IPS-NIHi11 (cell line): ENCODE measurements at places on chromosomes 12 and 14.

GRCh38 chr12:126506426-126507182 is 1441.4 kb downstream of the AACS start:
- DNase-seq, result no peak

DNA sequence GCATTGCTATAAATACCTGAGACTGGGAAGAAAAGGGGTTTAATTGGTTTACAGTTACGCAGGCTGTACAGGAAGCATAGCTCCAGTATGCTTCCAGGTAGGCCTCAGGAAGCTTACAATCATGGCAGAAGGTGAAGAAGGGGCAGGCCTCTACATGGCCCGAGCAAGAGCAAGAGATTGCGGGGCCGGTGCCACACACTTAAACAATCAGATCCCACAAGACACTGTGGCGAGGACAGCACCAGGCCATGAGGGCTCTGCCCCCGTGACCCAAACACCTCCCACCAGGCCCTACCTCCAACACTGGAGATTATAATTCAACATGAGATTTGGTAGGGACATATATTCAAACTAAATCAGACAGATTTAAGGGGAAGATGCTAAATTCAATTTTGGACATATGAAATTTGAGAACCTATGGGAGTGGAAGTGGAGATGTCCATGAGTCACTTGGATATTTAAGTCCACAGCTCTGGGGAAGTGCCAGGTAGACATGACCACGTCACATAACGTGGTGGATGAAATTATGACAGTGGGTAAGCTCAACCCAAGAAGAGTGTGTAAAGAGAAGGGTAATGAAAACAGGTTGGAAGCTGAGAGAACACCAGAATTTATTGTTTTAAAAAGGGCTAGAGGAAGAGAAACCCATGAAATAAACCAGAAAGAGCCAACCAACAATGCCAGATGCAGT is 1.5 kb upstream of the LTA4H start:
- DNase-seq, result no peak

GRCh38 chr12:106631150-106631549 is 48.3 kb downstream of the RFX4 start:
- DNase-seq, result no peak

- peak; percentile 14 for DNase-seq
These were observed 75.3 kb upstream of the SYT10 start for GRCh38 chr12:33514893-33515292.

DNA sequence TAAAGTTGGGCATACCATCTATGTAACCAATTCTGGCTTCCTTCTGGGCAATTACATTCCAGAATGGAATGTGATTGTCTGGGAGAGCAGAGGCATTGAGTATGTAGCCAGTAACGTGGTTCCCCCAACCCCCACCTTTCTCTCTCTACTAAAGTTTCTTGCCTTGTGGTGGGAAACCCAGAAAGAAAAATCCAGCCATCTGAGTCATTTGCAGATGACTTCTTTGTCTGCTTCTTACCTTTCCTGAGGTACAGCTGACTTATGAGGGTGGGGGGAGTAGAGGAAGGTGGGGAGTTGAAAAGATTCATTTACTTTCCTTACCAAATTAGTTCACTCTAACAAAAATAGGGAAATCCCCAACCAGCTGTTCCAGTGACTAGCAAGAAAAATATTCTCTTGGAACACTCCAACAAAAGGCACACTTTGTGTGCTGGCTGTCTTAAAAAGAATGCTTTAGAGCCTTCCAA is 112.1 kb upstream of the FRMD6 start:
- DNase-seq, result peak; percentile 38

DNA sequence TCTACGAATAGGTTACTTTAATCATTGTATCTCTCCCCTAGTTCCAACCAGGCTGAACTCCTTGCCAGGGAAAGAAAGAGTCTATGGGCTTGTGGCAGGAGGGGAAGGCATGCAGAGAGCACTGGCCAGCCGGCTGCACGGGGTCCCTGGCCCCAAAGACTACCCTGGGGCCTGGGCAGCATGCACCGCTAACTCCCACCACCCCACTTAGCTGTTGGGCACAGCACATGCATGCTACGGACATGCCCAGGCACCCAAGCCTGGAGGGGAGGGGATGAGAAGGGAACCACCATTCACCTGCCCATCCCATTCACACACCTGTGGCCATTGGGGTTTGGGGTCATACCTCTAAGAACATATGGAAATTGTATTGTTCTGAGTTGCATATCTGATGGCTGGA is 94.1 kb downstream of the PIK3C2G start:
- no peak for DNase-seq

DNA sequence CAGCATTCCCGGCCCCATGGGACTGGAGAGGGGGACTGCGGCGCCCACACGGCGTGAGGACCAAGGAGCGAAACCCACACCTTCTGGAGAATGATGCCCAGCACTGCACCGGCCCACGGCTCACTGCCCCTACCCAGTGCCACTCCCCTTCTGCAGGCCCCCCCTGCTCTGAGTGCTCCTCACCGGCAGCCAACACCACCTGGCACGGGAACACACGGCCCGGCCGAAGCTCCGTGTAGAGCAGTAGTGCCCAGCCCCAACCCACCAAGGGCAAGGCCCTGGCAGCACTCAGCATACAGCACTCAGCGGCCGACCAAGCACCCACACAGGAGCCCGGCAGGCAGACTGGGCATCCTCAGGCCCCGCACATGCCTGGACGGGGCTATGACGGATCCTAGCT is 13.4 kb downstream of the BTBD6 start:
- no peak for DNase-seq

DNA sequence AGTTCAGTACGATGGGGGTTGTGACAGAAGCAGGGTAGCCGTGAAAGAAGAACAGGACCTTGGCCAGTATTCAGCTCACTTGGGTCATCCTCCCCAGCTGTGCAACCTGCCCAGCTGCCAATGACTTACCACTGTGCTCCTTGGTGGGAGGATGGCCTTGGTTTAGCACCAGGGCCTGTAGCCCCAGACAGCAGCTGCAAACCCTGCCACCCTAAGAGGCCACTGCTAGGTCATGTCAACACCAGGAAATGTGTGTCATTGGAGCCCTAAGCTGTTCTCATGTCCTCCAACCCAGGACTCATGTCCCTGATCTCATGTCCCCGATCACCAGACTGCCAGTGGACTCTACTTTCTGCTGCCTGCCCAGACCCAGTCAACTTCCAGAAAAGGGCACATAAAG is 3.0 kb upstream of the CRACR2A start:
- DNase-seq, result no peak

- DNase-seq, result peak; percentile 30
These were observed 24.7 kb downstream of the CCDC85C start for GRCh38 chr14:99579120-99579836.

DNA sequence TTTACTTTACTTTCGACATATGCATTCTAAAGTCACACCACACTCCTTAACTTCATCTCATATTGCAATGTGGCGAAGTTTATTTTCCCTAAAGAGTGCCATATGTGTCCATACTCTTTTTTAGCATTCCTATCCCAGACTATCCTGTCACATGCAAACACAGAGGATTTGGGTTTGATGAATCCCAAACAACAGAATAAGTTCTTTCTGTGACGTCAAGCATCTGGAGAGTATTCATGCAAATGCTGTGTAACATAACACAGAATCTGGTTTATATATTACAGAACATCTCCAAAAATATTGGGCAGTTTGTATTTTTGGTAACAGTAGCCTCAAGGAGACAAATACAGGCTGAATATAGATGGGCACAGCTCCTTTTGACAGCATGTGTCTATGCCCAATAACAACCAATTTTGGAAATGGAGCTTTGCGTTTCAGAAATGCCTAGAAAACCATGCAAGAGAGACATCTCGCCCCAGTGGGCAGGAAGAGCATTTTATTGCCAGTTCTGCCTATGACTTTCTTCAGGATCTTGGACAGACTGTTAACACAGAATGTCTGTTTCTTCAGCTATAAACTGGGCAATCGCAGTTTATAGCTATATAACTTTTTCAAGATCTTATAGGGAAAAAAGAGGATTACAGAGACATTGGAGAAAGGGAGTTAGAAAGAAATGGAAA is 190.8 kb downstream of the ADAMTS20 start:
- no peak for DNase-seq

- no peak for DNase-seq
These were observed 1.2 kb upstream of the PA2G4 start for GRCh38 chr12:56103066-56103711.

DNA sequence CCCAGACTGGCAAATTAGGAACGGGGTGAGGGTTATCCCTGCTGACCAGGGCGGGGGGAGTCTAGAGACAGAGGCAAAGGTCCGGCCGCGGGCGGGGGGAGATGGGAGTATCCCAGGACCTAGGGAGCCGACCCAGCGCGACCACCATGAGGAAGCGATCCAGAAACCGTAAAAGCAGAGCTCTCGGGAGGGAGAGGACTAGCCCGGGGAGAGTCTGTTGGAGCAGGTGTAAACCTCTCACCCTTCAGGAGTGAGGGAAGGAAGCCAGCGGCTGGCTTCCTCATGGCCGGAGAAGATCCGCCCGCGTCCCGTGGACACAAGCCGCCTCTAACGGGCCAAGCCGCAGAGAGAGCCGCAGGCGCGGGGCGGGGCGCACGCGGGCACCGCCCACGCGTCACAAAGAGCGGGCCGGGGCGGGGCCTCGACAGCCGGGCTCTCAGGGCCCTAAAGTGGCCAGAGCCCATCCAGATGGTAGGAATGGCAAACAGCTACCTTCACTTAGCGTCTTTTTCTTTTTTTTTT is at the start of gene ACRBP:
Gene ACRBP (minus strand): TSS at position 350 of the 522 bp plus-strand sequence. CDS start 66 bp downstream, at position 284.
- peak; percentile 99 for DNase-seq

GRCh38 chr12:85673921-85674420 is 162.2 kb downstream of the RASSF9 start:
- DNase-seq, result no peak

DNA sequence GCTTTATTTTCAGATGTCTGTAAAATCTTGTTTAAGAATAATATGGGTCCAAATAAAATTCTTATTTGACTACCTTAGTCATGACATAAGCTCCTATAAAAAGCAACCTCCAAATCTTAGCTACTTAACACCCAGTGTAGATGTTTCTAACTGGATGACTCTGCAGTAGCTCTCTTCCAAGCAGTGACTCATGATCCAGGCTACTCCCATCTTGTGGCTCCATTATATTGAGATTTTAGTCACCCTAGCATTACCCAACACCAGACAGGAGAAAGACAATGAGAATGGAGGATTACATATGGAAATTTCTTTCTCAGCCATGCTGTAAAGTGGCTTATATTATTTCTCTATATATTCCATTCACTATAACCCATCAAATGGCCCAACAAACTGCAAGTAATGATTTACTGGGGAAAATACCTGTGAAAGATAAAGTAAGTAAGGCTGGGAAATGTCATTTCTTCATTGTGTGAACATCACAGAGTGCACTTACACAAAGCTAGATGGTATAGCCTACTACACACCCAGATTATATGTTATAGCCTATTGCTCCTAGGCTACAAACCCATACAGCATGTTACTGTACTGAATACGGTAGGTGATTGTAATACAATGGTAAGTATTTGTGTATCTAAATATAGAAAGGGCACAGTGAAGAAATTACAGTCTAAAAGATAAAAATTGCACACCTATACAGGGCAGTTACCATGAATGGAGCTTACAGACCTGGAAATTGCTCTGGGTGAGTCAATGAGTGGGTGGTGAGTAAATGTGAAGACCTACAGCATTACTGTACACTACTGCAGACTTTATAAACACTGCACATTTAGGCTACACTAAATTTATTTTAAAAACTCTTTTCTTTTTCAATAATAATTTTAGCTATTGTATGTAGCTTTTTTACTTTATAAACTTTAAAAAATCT is 163.2 kb downstream of the DYRK2 start:
- no peak for DNase-seq

DNA sequence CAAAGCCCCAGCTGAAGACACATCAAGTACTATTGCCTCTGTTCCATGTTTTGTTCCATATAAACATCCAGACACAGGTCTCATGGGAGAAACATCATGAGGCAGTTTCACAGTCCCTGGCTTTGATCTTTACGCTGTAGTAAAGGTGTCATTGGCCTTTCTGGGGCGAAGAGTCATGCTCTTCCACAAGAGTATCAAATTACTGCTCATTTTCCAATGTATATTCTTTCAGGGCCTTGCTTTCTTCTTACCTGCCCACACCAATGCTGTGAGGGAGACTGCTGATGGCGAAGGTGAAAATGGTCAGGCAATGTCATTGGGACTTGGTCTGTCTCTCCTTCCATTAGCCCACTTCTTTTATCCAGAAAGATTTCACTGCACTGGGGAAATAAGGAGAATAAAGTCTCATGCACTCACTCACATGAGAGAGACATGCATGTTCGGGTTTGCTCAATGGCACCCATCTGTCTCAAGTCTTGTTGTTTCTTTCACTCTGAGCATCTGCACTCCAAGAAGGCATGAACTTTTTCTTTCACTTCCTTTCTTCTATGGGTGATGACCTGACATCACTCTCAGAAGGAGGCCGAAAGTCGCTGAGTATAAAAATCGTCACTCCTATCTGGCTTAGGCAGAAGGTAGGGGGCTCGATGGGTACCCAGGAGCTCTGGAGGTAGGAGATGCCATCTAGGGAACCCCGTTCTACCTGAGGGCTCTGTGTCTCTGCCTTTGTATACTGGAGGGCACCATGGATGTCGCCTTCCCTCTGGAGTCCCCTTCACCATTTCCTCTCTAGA is 1.3 kb upstream of the JDP2 start:
- no peak for DNase-seq

DNA sequence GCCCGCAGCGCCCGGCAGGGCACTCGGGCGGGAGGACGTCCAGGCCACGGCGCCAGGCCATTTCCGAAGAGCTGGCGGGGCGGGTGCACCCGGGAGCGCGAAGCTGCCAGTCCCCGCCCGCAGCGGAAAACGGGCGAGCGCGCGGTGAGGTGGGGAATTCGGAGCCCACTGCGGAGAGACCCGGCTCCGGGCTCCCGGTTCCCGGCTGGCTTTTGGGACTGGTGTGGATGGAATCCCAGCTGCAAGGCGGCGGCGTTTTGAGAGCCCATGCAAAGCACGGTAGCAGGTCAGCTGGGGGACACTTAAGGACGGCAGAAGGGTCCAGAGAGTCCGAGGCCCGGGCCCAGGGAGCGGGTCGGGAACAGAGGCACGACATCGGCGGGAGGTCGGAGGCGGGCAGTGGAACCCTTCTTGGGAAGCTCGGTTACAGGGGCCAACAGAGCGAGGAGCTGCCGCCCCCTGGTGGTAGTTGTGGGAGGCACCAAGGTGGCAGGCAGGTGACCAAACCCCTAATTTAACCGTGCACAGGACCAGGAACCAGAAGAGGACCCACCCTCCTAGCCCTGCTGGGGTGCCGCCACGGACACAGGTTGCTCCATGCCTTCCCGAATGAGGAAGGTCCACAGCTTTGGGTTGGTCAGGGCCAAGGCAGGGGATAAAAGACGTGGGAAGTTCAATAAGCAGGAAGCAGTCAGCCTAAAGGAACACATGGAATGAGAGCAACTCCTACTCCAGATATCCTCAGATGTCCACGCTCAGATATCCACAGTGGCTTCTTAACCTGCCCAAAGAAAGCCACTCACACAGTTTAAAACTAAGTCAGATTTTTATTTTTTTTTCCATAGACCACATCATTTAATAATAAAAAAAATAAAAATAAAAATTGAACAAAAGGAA is 685 bp upstream of the CDH24 start:
- peak; percentile 90 for DNase-seq

DNA sequence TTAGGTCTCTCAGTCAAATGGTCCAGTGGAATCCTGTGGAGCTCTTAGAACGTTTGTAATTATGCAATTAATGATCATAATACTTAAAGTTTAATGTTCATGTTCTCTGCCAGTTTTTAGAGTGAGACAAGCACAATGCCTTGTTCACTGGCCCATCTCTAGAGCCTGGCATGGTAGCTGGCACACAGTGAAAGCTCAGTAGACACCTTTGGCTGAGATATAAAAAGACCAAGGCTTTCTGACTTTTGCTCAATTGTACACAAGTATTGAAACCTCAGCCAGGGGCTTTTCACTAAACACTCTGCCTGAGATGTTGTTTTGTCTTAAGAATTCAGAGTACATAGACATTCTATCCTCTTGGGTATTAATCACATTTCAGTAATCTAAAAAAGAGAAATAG is 241.8 kb upstream of the ATP2B1 start:
- DNase-seq, result no peak
